ENCODE measurements at places on chromosomes 16 and 17.
A peak's percentile ranks its signal among the peaks of the same experiment; 100 is the strongest.

GRCh38 chr16:29154676-29155121, 169.8 kb downstream of the LAT start:
- DNase-seq: no peak

DNA sequence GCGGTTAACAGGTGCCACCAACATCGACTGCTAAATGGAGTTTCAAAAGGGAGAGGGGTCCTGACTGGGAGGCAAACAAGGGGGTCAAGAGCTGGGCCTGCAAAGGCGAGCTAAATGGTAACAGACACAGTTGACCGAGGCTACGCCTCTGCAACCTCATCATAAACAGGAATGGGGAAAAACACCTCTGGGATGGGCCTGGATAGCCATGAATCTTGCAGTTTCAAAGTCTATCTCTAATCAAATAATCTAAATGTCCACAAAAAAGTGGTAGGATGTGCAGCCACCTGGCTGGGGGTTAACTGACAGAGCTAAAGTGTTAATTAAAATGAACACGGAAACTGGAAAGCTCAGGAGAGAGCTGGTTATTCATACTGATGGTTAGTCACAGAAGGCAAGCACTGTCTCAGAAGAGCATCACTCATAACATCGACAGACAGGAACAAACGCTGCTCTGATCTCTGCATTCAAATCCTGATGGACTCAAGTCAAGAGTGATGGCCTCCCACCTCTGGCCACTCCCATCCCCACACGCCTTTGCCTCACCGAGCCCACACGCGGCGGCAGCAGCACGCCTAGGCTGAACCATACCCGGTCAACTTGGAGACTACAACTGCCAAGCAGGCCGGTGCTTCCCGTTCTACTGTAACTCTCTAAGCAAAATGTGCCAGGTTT, 56.3 kb downstream of the CREBBP start:
- DNase-seq: no peak

DNA sequence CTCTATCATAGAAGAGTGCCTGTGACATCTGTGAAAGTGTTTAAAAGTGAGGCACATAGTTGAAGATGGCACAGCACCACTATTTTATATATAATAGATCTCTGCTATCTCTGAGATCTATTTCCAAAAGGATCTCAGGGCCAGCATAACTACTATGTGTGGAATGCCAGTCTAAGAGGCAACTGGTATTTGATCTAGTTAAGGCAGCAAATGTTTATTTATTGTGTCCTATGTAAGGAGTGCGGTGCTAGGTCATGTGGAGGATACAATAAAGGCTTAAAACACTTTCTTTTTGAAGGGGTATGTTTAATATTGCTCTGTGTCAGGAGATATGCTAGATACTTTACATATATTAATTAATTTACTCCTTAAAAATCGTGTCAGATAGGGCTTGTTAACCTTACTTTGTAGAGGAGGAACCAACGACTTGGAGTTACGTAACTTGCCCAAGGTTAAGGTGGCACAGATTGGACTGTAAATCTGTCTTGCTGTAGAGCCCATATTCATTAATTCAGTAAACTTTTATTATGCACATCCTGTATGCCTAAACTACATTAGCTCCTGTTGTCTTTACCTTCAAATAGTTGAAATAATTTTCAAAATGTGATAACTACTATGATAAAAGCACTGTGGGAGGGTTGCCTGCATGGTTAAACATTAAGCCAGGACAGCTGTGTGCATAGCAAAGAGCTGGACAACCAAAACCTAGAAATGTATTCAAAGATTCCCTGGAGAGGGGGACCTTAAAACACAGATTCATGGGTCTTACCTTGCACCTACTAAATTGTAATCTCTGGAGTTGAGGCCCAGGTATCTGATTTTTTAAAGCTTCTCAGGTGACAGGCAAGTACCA, 83.3 kb downstream of the NLK start:
- no peak for DNase-seq

- DNase-seq: no peak
Observed at GRCh38 chr17:4786106-4786511, at the start of gene VMO1. Gene VMO1, minus strand, starts transcription at chr17:4786364. Its CDS starts 12 bp downstream, at chr17:4786352.

- no peak for DNase-seq
Observed at GRCh38 chr17:39231091-39231561, 5.4 kb upstream of the STAC2 start.

GRCh38 chr17:10177131-10177912, 21.1 kb downstream of the GAS7 start:
- no peak for DNase-seq

DNA sequence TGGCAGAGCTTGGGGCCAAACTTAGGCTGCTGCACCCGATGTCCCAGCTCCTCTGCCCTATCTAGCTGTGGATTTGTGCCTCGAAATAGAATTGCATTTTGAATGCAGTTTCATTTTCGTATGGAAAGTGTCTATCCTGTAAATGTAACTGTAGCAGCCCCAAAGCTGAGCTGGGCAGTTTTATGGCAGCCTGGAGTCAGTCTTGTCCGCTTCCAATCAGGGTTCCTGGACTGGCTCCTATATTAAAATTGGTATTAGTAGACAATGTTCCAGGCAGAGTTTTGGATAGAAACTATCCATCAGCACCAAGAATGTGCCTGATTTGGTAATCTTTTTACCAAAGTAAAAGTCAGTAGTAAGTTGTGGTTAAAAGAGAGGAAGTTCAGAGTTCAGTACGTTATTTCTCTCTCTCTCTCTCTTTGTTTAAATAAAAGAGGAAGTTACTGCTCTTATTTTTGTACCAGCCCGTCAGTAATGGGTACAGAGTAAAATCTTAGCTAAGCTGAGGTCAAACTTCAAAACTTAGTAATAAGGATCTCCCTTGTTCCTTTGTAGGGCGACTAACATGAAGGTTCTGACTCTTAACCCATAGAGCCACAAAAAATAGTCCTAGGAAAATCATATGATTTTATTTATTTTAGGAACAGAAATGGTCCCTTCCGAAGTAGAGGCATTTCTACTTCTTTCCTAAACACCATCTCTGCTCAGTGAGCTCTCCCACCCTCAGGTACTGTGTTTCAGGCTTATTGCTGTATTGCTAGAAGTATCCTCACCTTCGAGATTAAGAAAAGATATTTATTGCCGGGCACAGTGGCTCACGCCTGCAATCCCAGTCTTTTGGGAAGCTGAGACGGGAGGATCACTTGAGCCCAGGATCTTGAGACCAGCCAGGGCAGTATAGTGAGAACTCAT, 28.0 kb downstream of the PRKCB start:
- DNase-seq: no peak

- DNase-seq: no peak
Observed at GRCh38 chr17:43328650-43329049, 70.1 kb upstream of the ARL4D start.

DNA sequence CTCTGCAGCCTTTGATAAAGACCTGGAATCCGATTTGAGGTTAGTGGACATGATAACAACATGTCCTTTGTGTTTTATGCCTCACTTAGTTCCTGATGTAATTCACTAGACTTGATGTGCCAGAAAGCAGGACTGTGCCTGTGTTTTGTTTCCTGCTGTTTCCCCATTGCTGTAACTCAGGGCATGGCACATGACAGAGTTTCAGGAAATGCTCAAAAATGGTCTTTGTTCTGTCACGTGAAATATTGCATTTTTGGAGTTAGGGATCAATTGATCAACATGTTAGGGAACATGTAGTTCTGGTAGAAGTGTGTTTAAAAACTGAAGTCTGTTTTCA, 32.8 kb downstream of the DHX38 start:
- no peak for DNase-seq

- DNase-seq: no peak
Observed at GRCh38 chr17:34598161-34598776, 18.9 kb downstream of the TMEM132E start.

DNA sequence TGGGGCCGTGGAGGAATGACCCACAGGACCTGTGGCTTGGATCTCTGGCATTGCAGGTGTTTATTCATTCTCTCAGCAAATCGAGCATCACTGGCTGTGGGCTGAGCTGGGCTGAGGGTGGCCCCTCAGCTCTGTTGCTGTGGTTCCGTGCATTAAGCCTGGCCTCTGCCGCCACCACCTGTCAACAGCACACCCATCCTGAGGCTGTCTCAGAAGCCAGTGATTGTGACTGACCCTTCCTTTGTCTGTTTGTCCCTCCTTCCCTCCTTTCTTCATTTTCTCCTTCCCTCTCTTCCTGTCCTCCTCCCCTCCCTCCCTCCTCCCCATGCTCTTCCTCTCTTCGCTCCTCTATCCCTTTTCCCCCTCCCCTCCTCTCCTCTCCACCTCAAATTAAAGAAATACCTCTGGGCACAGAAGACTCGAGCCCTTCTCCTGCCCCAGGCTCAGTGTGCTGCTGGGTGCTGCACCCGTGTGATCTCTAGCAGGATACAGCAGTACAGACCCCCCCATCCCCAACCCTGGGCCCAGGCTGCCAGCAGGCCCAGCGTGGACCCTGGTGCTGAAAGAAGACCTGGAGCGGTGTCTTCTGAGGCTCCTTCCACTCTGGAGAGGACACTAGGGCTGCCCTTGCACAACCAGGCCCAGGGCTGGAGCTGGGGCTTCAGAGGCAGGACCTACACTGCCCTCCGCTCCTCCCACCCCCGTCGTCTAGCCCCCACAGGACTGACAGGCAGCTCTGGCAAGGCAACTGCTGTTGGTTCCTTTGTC, 75.9 kb downstream of the PLD6 start:
- no peak for DNase-seq

DNA sequence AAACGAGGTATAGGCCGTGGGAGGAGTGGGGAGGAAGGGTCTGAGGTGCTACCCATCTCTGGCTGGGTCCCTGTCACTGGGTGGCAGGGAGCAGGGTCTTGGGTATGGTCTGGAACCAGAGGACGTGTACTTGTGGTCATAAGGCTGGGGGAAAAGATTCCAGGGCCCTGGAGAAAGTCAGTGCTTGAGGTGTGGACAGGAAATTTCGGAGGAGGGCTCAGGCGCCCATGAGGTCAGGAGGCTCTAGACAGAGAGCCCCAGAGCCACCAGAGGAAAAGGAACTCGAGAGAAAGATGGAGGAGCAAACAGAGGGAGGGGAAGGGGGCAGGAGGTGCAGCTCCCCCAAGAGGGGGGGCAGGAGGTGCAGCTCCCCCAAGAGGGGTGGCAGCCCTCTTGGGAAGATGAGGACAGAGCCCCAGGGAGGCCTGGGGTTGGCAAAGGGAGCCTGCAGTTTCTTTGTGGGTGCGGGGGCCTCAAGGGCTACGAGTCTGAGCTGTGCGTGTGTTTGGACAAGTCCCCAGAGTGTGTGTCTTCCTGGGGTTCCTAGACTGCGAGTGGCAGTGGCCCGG, 683 bp upstream of the SLC7A6 start:
- no peak for DNase-seq

GRCh38 chr17:66778531-66779236, 56.2 kb upstream of the CACNG5 start:
- DNase-seq: no peak

- DNase-seq: no peak
Observed at GRCh38 chr17:77227461-77228240, 86.9 kb downstream of the SEC14L1 start.

- DNase-seq: no peak
Observed at GRCh38 chr16:49597796-49598195, 224.2 kb downstream of the C16orf78 start.

DNA sequence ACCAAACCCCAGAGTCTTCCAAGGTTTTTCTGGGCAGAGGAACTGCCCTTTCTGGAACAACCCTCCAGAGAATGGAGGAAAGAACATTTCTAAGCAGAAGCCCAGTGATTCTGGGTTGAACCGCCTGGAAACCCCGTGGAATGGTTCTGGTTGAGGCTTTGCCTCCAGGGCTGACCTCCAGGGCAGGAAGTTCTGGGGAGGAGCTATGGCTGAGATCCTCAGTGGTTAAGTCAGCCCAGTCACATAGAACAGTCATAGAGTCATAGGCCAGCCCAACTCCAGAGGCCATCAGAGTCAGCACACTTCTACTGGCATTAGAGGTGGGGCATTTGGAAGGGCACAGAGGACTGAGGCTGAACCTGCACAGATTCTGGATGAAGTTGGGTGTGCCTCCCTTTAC, 65.9 kb downstream of the SPACA3 start:
- DNase-seq: no peak

DNA sequence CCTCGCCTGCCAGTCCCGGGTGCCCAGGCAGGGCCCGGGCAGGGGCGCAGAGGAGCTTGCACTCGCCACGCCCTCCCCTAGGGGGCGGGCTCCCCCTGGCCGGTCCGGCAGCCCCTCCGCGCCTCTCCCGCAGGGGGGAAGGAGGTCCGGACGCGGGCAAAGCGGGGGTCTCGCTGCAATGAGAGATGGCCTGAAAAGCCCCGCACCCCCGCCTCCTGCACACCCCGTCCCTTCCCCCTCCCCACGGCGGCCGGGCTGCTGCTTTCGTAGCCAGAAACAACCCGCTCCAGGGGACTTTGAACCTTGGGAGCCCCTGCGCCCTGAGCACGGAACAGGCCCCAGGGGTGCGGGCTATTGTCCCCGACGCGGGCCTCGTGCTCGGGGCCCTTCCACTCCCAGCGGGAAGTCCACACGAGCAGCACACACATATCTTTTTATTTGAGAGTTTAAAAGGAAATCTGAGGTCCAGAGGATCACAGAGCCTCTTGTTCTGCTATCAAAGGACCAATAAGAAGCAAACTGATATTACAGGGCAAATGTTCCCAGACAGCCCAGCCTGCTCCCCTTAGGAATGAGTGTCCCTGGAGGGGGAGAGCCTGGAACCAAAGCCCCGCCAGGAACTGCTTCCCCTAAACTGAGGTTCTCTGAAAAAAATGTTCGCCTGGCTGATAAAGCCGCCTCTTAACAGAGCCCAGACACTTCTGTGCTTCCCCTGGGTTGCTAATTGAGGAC, 5.8 kb upstream of the CBX4 start:
- DNase-seq: peak; percentile 27

- DNase-seq: no peak
Observed at GRCh38 chr16:75305364-75306098, 54.1 kb upstream of the BCAR1 start.

DNA sequence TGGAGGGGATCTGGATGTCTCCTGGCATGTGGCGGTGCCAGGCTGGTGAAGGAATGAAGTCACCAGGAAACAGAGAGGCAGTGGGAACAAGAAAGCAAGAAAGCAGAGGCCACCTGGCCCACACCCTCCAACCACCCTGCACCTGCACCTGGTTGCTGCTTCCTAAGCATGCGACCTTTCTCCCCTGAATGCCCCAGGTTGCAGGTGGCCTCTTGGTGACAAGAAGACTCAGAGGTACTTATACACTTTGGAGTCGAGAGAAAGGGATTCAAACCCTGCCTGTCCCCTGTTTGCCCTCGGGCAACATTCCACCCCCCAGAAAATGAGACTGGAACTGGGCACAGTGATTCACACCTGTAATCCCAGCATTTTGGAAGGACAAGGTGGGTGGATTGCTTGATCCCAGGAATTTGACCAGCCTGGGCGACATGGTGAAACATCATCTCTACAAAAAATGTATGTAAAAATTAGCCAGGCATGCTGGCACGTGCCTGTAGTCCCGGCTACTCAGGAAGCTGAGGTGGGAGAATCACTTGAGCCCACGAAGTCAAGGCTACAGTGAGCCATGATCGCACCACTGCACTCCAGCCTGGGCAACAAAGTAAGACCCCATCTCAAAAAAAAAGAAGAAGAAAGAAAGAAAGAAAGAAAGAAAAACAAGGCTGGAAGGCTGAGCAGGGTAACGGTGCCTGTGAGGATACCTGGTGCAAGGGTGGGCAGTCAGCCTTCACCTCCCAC, 34.6 kb upstream of the TNRC6C start:
- no peak for DNase-seq

GRCh38 chr16:8646326-8647053, 25.0 kb downstream of the METTL22 start:
- DNase-seq: no peak

- DNase-seq: no peak
Observed at GRCh38 chr17:79123988-79124387, 49.4 kb downstream of the ENGASE start.

Measured in activated CD4-positive, alpha-beta T cell treated with anti-CD3 and anti-CD28 coated beads, Interleukin-2, amount 50 U/mL, for 24 hours (primary cell).